Right cardiac atrium (tissue), 5 donors: ENCODE measurements at places on chromosomes 11 and 22. TPM values are rescaled to one million over a fixed set of nuclear protein-coding genes. Genes with fewer than 3 reads are reported as not detected.

AIFM3 gene
- total RNA-seq, result 1.4 TPM

ARHGAP1 gene
- 108 TPM for total RNA-seq

DNA sequence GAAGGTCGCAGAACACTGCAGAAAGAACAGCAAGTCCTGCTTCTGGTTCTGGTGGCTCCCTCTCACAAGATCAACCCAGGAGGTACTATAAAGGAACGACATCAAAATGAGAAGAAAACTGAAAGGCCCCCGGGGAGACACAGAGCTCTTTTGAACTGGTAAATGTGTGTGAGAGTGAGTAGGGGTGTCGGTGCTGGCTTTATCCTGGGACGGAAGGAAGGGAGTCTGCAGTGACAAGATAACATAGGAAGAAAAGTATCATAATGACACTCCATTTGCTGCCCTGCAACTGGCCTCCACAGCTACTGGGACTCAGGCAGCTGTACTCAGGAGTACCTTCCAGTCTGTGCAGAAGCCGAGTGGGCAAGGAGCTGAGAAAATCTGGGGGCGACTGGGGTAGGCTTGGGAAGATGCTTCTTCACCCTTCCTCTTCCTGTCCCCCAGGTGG is 60.9 kb downstream of the ENTHD1 start:
- no peak for DNase-seq

C11orf52 gene
- 2.7 TPM for total RNA-seq

- DNase-seq, result no peak
Measured at GRCh38 chr22:37499789-37500540, 13.8 kb upstream of the MFNG start.

- no peak for DNase-seq
Measured at GRCh38 chr11:72582206-72583176, 91.7 kb downstream of the PDE2A start.

GRCh38 chr11:105109855-105110687 is 29.5 kb downstream of the CARD18 start:
- no peak for DNase-seq

DNA sequence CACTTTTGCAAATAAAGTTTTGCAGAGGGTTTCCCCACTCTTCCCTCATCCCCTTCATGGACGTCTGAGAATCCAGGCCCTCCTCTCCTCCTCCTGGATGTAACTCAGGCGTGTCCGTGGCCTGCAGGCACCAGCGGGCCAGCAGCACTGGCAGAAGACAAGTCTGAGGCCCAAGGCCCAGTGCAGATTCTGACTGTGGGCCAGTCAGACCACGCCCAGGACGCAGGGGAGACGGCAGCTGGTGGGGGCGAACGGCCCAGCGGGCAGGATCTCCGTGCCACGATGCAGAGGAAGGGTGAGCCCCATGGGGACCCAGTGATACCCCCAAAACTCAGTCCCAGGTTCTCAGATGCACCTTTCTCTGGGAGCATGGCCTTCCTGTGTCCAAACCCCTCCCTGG is 14.4 kb downstream of the TUB start:
- DNase-seq, result no peak

DNA sequence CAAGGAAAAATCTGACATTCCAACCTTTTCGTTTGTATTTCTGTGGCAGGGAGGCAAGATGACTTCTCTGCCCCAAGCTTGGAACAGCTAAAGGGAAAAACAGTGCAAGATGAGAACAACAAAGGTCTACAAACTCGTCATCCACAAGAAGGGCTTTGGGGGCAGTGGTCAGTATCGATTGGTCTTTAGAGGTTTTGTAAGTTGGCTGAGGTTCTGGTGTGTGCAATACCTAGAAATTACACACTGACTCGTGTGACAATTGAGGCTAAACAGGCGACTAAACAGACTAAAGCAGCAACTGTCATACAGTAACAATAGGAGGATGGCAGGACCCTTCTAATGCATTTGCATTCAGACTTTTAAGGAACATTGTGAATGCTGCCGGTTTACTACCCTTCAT is 994 bp downstream of the DEPDC5 start:
- no peak for DNase-seq
